Stimulated activated naive CD4-positive, alpha-beta T cell treated with Interleukin-2 at 50 U/mL for 16 hours (primary cell): ENCODE measurements at places on chromosomes 2 and 18.

- DNase-seq = no peak
Observed at GRCh38 chr2:105886029-105886454, 141.3 kb downstream of the NCK2 start.

- no peak for DNase-seq
Observed at GRCh38 chr2:74505448-74506246, 1.8 kb downstream of the PCGF1 start.

GRCh38 chr2:227406177-227407031 lies 18.7 kb upstream of the SCYGR1 start:
- DNase-seq = no peak

DNA sequence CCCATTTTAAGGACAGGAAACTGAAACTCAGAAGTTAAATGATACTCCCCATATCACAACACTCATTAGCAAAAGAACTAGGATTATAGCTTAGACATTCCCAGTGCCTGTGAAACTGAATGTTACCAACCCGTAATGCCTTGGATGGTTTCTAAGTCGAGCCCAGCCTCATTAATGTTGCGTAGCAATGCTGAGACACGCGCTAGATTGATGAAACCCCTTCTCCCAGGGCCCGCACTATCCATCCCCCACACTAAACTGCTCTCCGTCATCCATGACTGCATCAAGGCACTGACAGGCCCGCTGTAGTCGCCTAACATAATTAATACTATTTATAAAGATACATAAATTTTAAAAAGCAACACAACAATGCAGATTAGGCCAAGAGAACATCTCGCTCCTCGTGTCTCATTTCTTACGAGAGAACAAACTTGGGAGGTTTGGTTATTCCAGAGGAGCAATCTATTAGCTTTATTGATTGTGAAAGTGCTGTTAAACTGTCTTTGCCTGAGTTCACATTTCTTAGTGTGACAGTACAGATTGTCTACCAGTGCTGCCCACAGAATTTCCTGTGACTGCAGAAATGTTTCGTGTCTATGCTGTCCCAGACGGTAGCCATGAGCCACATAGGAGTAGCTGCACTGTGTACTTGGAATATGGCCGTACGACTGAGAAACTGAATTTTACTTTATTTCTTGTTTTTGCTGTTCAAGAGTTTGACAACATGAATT lies 312.2 kb upstream of the RAB12 start:
- DNase-seq = no peak
